Neural crest cell (in vitro differentiated cells): ENCODE measurements at places on chromosomes 7 and 10. TPM values are rescaled to one million over a fixed set of nuclear protein-coding genes. Genes with fewer than 3 reads are reported as not detected.

- DNase-seq = peak; percentile 8
Observed at GRCh38 chr7:99693427-99694200, 13.8 kb upstream of the CYP3A5 start.

- no peak for DNase-seq
Observed at GRCh38 chr10:17993361-17993760, 41.6 kb downstream of the SLC39A12 start.

- DNase-seq = no peak
Observed at GRCh38 chr7:37018954-37019353, 294.7 kb upstream of the AOAH start.

SUV39H2 gene
- total RNA-seq = 79.7 and 90.5 TPM in 2 replicates

GIMAP4 gene
- total RNA-seq = not detected in 2 replicates
